ENCODE measurements at places on chromosomes 6 and 20. TPM values are rescaled to one million over a fixed set of nuclear protein-coding genes. Genes with fewer than 3 reads are reported as not detected.

The GABRR2 gene
- 0.20 TPM for total RNA-seq

The FILIP1 gene
- not detected for total RNA-seq

- DNase-seq = peak; percentile 89
Measured at GRCh38 chr20:43749734-43750294, 23.0 kb upstream of the GTSF1L start.

The BCAS1 gene
- not detected for total RNA-seq

DNA sequence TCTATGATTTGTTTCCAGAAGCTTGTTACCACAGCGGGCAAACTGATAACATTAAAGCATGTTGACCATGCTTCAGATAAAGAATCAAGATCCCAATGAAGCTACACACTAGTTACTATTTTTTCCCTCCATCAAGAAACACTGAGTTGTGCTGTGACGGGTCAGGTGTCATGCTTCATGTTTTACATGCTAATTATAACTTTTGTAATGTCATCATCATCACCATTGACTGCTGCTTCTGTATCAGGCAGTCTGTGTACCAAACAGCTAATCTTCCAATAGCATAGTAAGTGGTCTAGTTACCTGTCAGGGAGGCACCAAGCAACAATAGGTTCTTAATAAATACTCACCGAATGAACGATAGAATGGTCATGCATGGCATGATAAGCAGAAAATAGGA lies 388.1 kb downstream of the THBS2 start:
- DNase-seq = no peak

GRCh38 chr6:81634155-81634880 lies 118.2 kb downstream of the TENT5A start:
- DNase-seq = no peak

The COL10A1 gene
- total RNA-seq = not detected

The GPANK1 gene
- total RNA-seq = 29.4 TPM

DNA sequence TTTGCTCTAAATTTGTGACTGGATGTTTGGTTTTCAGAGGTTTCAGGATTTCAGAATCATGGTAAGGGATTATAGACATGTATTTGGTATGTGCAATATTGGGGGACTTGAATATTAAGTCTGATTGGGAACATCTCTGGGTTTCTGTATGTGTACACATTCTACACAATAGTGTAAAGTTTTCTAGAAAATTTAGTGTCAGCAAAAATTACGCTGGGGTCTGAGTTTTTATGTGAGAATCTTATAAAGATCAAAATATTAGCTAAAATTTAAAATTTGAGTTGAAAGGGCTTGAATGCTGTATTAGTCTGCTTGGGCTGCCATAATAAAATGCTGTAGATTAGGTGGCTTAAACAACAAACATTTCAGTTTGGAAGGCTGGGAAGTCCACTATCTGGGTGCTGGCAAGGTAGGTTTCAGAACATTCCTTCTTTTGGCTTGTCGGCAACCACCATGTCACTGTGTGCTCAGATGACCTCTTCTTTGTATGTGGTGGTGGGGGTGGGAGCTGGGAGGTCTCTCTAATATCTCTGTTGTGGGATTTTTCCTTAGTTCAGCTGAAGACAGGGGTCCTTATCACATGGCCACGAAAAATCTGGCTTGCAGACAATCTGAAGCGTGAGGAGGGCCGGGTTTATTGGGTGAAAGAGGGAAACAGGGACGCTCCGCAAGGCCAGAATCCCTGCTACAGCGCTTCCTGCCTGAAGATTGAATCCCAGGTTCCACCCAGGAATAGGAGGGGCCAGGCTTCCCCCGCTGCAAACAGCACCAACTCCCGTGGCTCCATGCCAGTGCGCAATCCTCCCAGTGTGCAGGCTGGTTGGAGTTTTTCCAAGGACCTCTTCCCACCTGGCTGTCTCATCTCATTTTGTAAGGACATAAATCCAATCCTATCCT lies 299.7 kb downstream of the PLCB1 start:
- DNase-seq = no peak

The CBLN4 gene
- not detected for total RNA-seq

- DNase-seq = no peak
Measured at GRCh38 chr6:105844275-105844883, 241.8 kb upstream of the PRDM1 start.

DNA sequence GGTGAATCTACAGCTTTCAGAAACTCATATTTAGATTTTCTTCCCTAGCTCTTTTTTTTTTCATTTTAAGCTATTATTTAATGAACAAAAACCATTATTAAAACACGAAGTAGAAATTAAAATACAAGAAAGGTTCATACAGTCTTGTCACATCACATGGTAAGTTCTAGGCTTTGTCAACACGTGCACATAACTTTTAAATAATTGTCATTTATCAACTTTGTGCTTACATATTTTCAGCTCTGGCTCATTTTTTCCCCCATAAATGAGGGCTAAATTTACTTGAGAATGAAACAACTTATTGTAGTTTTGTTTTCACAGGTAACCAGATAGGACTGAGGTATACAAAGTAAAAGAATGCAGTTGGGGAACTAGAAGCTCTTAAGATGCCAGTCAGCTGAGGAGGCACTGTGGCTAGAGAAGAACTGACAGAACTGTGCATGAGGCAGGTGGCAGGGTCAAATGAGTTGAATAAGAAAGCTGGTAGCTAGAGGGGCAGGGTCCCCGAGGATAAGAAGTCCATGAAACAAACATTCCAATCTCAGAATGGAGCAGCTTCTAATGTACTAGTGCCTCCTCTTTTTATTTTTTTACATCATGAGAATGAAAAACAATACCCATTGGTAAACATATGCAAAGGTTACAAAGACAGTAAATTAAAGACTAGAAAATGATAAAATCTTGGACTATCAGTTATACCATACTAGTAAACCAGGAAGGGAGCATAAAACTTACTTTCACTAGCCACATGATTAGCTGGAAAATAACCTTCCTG lies 141.5 kb downstream of the MYB start:
- peak; percentile 19 for DNase-seq
